D721Med (cell line): ENCODE measurements at places on chromosomes 16 and 17.

DNA sequence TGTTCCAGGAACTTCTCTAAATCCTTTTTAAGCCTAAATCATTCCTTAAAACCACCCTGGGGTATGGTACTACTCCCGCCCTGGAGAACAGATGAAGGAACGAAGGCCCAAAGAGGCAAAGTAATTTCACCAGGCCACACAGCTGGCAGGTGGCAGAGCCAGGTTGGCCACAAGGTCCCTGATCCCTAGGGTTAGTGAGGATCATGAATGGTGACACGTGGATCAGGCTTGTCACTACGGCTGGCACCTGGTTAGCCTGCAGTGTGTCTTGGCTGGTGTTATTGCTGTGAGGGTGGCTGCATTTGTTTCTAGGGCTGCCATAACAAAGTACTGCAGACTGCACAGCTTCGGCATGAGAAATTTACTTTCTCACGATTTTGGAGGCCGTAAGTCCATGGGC is 26.0 kb upstream of the ZNF423 start:
- DNase-seq, result no peak

DNA sequence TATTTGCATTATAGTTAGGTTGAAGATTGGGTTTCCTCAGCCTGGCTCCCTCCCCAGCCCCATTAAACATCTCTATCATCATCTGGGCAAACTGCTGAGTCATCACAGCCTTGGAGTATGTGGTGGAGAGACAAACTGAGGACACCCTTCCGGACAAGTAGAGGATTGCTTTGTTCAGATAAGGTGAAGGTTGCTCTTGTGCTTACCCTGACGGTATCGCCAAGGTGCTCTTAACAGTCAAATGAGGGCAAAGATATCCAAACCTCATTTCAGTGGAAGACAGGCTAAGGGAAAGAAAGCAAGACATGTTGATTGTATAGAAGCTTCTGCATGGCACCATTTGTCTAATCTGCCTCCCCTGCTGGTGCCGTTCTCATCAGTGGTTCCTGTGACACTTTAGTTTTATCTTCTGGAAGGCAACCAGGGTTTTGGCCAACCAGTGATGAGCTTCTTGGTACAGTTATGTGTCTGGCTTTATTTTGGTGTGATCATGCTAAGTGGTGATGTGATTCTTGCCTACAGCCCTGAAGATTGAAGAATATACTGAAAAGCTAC is 56.9 kb upstream of the LGALS9 start:
- no peak for DNase-seq

DNA sequence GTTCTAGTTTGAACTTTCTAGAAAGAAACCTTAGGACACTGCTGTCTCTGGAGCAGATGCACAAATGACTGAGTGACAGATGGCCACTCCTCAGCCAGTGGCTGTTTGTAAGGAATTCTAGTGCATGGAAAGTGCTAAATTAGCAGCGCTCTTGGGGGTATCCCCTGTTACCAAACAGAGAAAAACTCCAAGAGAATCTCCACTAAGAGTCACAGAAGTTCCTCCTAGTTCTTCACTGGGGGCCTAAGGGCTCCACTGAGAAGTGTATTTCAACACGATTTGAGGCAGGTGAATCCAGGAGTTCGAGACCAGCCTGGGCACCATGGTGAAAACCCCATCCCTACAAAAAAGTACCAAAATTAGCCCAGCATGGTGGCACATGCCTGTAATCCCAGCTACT is 18.1 kb upstream of the IRF8 start:
- DNase-seq, result no peak

DNA sequence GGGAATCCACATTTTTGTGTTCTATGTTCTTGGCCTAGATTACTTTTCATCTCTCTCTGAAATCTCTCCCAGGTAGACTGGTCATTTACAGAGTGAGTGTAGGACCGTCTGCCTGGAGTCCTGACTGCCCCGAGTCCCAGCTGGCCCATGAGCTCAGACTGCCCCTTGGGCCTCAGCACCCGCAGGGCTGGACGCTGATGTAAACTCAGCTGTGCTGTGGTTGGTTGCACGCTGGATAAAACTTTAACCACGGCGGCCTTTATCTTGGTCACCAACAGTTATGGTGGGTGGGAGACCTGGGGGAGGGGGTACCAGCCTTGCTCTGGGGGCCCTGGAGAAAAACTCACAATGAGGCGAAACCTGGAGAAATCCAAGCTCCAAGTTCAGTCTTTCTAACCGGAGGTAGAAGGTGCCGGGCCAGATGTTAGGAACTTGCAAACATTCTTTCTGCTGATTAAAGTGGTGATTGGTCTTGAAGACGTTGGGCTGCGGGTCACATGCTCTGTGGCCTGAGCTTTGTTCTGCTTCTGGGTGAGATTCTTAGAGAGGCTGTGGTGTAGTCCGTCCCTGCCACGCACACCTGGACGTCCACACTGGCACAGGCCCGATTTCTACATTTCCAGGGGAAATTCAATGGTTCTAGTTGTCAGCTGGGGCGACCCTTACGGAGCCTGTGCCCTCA is 6.9 kb downstream of the METRNL start:
- DNase-seq, result no peak

DNA sequence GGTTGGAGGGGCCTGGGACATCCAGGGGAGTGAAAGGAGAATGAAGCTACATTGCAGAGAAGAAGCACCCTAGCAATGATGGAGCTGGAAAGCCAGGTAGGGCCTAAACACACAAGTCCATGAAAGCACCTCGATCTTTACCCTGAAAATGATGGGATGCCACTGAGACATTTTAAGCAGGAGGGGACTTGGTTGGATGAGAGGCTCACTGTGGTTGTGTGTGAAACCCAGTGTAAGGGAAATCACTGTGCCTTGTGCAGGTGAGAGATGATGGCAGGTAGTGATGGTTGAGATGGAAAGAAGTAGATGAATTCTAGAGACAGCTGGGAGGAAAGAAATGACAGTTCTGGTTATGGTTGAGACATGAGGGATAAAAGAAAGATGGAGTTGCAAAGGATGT is 132.9 kb upstream of the CACNG3 start:
- no peak for DNase-seq

DNA sequence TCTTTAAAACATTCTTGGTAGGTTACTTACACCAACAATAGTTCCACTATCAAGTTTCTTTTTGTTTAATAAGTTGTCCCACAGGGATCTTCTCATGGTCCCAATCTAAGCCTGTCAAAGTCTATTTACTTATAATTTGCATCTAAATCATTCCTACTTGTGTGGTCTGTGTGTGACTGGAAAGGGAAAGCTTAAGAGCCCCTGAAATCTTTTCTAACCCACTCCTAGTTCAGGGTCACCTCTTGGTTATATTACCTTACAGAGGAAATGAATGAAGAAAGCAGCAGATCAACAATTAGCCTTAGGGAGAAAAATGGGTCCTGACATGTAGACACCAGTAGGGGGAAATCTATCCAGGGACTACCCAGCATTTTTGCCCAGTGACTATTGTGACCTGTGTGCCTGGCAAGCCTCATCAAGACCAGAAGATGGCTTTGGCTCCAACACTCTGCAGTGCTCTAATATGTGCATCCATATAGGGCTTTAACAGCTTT is 110.4 kb upstream of the HAS3 start:
- DNase-seq, result no peak

DNA sequence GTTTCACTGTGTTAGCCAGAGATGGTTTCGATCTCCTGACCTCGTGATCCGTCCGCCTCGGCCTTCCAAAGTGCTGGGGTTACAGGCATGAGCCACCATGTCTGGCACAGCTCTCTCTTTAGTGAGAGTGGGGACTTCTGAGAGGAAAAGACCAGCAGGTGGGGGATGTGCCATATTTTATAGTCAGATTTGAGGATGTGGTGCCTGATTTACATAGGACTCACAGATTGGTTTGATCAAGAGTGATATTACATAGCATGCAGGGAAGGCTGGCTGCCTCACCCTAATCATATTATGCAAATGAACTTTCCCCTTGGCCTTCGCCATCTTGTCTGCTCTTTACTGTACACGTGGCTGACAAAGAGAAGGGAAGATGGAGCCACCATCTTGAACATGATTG is 28.1 kb upstream of the MAPK3 start:
- no peak for DNase-seq

GRCh38 chr17:47733674-47734410 is 806 bp downstream of the TBX21 start:
- no peak for DNase-seq

GRCh38 chr16:89924297-89924924 is 1.3 kb downstream of the TUBB3 start:
- DNase-seq, result no peak

DNA sequence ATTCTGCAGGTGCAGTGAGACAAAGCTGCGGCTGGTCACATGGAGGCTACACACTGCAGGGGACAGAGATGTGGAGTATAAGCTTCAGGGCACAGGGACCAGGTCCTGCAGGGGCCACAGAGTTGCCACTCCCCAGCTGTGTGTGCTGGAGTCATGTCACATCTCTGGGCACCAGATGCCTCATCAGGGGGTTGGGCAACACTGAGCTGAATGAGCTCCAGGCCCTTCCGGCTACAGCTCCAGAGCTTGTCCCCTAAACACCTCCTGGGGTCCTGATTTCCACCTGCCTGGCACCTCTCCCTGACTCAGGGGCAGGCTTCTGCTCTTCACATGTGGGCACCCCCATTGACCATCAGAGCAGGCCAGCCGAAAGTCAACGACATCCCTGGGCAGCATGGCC is 32.5 kb downstream of the SPHK1 start:
- no peak for DNase-seq

GRCh38 chr16:51699686-51700396 is 548.8 kb upstream of the SALL1 start:
- DNase-seq, result no peak

DNA sequence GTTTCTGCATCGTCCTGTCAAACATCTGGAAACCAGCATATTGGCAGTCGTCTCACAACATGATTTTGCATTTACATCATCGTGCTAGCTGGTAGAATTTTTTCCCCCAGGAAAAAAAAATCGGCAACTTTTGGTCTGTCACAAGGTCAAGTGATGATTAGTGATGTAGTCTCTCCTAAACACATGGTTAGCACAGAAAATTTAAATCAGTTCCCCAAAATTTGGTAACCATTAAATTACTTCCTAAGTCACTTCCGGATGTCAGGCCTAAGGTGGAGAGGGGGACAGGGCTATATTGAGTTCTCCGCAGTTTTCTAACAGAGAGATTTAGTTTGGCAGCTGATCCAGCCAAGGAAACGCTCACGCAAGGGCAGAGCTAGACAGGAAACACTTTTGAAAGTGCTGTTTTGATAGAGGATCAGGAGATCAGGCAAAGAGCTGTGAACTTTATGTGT is 271.0 kb upstream of the TBX2 start:
- DNase-seq, result no peak

- no peak for DNase-seq
Measured at GRCh38 chr17:71486261-71486660, 634.6 kb upstream of the SOX9 start.

GRCh38 chr16:57413301-57413730 is 8.7 kb downstream of the CCL17 start:
- no peak for DNase-seq

- no peak for DNase-seq
Measured at GRCh38 chr16:65744401-65744800, 622.1 kb upstream of the CDH5 start.

DNA sequence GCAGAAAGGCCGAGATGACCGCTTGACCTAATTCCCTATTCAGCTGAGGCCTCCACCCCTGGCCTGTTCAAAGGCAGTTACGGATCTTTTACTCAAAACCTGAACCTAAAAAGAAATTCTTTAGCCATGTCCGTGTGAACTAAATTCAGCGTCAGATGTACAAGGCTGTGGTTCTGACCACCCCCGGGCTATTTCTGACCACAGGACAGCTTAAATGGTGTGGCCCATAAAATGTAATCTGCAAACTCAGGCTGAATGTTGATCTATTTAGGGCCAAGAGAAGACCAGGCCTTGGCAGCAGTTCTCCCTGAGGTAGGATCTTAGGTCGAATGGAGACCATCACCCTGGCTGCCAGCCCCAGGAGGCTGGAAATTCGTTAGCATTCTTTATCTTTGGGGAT is 485.5 kb downstream of the WWOX start:
- no peak for DNase-seq

DNA sequence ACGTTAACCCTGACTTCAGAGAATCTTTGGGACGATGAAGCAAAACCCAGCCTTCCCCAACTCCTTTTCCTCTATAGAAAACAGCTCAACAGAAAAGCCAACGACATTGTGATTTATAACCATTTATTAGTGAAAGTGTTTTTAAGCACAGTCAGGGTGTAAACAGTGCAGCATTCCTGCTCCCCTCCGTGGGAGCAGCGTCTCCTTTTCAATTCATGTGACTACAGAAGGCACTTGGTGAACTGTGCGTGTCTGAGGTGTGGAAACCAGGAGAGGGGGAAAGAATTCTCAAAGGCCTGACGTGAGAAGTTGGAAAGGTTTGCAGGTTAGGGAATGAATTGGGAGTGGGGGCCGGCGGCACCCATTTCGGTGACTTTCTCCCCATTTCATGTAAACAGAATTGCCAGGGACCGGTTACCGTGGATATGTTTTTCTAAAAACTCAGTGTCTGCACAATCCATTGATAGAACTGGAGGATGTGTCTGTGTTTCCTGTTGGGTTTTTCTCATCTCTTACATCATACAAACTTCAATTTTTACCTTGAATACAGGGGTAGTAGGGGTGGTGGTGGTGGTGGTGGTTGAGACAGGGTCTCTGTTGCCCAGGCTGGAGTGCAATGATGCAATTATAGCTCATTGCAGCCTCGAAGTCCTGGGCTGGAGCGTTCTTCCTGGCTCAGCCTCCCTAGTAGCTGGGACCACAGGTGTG is 53.1 kb downstream of the NDE1 start:
- DNase-seq, result no peak

- peak; percentile 60 for DNase-seq
Measured at GRCh38 chr17:50297407-50297865, 23.2 kb downstream of the TMEM92 start.

DNA sequence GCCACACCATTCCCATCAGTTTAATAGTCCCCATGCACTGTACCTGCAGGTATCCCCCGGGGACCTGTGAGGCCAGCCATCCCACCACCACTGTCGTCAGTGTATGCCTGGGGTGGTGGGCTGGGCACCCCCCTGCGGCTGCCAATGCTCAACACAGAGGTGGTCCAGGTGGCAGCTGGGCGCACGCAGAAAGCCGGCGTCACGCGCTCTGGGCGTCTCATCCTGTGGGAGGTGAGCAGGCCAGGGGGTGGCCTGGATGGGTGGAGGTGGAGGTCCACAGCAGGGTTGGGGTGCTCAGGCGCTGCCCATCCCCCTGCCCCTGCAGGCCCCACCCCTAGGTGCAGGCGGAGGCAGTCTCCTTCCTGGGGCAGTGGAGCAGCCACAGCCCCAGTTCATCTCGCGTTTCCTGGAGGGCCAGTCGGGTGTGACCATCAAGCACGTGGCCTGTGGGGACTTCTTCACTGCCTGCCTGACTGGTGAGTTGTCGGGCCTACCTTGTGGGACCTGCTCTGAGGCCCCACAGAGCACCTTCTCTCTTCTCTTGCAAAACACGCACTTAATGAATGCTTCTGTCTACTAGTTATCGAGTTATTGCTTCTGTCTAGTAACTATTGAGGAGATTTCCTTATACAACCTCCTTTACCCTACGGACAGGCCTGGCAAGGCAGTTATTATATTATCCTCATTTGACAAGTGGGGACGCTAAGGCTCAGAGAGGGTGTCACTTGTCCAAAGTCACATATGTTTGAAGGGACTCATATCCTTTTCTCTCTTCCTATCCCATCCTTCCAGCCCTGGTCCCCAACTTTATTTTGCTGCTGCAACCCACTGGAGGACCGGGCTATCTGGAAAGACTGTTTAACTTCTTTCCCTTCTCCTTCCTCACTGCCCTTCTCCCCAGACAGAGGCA is 5.8 kb upstream of the TRAF4 start:
- DNase-seq, result no peak

- peak; percentile 56 for DNase-seq
Measured at GRCh38 chr17:75601057-75601987, 13.7 kb downstream of the MYO15B start.
